H9 (cell line): ENCODE measurements at places on chromosomes 5 and 9. TPM values are rescaled to one million over a fixed set of nuclear protein-coding genes. Genes with fewer than 3 reads are reported as not detected.
A peak's percentile ranks its signal among the peaks of the same experiment; 100 is the strongest.

WDR38 gene
- not detected in 2 replicates for total RNA-seq

- DNase-seq: no peak
Measured at GRCh38 chr5:142782976-142783530, 12.9 kb downstream of the ARHGAP26 start.

DNA sequence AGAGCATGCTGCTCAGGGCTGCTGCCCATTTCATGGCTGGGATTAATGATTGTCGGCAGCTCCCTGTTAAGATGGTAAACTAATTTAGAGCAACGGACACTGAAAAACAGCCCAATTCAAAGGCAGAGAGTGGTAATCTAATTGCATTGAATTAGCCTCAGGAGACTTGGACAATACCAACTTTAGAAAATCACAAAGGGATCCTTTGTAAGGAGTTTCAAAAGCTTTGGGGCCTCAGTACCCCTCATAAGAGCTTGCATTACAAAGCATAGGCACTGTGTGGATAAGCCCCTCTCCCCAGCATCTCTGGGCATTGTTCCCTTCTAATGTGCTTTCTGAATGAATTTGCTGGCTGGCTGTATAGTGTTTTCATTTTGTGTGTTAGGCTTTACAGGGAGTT, 6.7 kb downstream of the GLRA1 start:
- no peak for DNase-seq

TLR4 gene
- 0.07 TPM in 2 replicates for total RNA-seq

- peak; percentile 71 for DNase-seq
Measured at GRCh38 chr9:83620841-83621636, 1.9 kb upstream of the IDNK start.

DNA sequence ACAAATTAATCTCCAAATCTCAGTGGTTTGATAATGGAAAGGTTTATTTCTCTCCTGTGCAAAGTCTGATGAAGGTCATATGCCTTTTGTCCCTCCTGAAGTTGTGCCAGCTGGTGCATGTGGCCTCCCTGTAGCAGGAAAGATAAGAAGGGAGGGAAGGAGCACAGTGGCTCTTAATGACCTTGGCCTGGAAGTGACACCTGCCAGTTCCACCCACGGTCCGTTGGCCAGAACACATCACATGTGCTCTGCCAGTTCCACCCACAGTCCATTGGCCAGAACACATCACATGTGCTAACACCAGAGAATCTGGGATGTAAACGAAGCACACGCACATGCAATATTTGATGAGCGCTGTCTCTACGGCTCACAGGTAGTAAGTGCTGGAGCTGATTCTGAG, 130.9 kb downstream of the DOCK2 start:
- no peak for DNase-seq

PSD2 gene
- 0.09 and 0.22 TPM in 2 replicates for total RNA-seq

GRCh38 chr5:126521130-126521529, 73.9 kb downstream of the ALDH7A1 start:
- DNase-seq: no peak

DNA sequence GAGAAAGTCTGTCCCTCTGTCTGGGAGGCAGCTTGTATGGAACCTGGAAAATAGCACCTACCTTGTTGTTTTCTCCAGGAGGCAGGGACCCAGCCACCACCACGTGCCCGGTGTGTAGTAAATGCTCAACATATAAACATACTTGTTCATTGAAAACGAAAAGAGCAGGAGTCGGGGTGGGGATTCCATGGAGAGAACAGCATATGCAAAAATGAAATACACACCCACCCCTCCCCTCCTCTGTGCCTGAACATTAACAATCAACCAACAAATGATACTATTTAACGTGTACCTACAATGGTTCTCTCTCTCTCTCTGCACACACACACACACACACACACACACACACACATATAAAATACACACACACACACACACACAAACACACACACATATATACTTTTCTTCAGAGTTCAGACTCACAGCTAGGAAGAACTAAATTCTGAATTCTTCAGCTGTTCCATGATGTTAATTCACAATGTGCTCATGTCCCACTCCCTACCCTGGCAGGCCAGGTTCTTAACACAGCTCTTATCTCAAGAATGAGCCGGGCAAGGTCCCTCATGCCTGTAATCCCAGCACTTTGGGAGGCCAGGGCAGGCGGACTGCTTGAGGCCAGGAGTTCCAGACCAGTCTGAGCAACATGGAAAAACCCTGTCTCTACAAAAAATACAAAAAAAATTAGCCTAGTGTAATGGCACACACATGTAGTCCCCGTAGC, 16.3 kb upstream of the DENND1A start:
- no peak for DNase-seq
